ENCODE measurements at places on chromosomes 13 and 19.

DNA sequence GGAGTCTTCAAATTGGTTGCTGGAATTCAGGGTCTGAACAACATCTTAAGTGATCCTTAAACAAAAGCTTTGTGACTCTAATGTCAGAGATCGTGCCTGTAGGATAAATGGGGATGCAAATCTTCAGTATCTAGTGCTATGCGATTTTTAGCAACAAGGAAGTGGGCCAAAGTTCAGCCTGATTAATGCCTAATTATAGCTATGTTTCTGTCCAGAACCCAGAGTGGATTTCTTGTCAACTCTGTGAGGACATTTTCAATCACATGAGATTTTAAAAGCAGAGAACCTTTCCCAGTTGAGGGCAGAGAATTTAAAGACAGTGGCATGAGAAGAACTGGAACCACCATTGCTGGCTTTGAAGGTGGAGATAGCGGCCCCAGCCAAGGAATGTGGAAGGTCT, 84.3 kb upstream of the PCDH9 start:
- no peak for DNase-seq

DNA sequence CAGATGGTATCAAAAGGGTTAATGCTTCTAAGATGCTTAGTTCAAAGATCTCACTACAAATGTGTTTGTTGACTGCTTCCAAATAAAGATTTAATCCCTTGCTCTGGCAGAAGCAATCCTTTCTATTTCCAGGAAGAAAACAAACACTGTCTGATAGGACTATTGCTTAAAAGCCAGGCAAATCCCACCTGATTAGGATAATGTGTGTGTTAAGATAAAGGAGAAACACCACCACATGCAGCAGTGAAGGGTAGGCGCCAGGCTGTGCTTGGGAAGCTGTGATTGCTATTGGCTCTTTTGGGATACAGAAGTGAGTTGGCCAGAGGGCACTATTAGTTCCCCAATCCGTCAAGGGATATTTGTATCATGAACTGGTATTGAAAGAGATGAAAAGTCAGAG, 62.8 kb upstream of the LRCH1 start:
- DNase-seq = no peak

DNA sequence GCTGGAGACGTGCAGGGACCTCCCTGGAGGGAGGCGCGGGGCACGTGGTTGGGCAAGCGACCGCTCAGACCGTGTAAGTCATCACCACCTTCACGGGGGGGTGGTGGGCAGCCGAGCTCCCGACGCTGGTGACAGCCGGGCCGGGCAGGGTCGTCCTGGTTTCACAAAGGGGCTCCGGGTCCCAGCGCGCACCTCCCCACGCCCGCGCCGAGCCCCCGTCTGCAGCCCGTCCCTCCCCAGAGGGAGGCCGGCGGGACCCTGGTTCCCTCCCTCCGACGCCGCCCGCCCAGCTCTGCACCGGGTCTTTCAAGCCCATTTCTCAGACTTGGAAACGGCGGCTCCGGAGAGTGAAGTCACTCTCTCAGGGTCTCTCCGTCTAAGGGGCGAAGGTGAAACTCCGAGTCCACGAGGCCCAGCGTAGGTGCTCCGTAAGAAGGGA, 729 bp upstream of the ARID3A start:
- DNase-seq = peak; percentile 82

- DNase-seq = no peak
These were observed 200.2 kb downstream of the SPRY2 start for GRCh38 chr13:80140685-80141084.

DNA sequence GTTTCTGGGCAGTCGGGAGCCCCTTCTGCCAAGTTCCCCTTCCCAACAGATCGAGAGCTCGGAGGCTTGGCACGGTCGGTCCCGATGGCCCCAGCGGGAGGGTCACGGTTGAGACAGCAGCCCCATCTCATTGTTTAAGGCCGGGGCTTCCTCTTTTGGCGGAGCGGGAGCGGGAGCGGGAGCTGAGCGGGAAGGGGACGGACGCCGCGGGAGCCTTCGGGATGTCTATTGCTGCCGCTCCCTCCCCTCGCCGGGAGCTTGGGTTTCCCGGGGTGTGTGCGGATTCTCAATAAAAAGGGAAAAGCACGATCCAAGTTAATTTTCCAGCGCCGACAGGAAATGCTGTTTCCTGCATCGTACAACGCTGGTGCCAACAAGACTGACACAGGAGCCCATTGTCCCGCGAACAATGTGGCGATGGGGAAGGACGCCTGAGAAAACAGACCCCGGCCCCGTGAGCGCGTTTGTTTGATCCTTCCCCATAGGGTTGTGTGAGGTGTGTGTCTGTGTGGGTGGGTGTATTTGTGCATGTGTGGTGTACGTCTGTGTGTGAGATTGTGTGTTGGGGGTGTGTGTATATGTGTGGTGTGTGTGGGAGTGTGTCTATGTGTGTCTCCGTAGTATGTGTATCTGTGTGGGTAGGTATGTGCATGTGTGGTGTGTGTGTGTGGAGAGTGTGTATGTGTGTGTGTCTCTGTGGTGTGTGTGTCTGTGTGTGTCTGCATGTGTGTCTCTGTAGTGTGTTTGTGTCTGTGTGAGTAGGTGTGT, 36.3 kb upstream of the FLT1 start:
- DNase-seq = peak; percentile 17

DNA sequence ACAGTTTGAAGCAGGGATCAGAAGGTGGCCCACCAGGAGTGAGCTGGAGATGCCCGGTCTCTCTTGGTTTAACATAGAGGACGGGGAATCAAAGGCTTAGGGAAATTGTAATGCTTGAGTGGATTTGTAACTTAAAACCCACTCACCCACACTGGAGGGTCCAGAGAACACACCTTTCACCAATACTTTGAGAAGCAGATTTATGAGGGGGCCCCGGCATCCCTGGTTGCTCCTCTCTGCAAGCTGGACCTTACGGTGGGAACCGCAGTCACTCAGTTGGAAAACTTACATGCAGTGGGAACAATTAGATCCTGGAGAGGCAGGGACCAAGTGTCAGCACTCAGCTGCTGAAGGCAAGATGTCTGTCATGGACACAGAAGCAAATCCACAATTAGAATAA, 20.5 kb downstream of the PPP5C start:
- DNase-seq = no peak

GRCh38 chr13:21913010-21913409, 242.1 kb downstream of the FGF9 start:
- DNase-seq = peak; percentile 19

DNA sequence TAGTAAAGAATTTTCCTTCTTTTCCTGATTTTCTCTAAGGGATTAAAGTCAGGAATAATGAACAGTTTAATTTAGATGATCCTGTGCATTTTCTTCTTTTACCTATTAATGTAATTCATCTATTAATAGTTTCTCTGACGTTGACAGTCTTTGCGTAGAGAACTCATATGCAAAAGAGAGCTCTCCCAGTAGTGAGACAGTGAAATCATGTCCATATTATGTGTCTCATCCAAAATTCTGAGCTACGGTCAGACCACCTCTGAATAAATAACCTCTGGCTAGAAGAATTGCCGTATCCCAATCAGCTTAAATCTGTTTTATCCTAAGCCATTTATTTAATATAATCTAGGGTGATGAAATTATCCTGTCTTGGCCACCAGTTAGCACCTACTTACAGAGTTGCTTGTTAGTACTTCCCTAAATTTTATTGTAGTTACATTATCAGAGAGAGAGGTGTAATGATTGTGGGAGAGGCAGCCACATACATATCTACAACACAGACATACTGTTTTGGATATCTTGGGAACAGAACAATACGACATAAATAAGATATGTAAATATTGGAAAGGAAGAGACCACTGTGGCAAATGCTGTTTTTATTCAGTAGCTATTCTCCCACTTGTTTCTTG, 30.7 kb downstream of the PDS5B start:
- no peak for DNase-seq

- DNase-seq = no peak
These were observed 63.4 kb downstream of the SLC7A1 start for GRCh38 chr13:29532116-29532515.

DNA sequence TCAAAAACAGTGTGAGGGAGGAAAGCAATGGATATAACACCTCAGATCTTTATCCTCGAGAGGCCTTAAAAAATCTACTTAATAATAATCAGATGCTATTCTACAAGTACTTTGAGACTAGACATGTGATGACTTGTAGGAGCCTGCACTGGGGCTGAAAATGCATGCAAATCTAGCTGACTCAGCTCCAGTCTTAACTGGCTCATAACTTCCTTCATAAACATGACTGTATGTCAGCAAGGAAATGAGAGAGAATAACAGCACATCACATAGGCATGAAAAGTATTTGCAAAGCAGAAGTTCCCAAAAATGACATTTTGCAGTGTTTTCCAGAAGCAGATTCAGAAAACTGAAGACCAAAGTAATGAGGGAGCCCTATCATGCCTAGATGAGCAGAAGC, 38.1 kb downstream of the PSG5 start:
- DNase-seq = no peak

- peak; percentile 87 for DNase-seq
These were observed 43.3 kb downstream of the RFX2 start for GRCh38 chr19:6066661-6067646.

- peak; percentile 27 for DNase-seq
These were observed 859 bp downstream of the ZNF568 start for GRCh38 chr19:36916991-36917390.

DNA sequence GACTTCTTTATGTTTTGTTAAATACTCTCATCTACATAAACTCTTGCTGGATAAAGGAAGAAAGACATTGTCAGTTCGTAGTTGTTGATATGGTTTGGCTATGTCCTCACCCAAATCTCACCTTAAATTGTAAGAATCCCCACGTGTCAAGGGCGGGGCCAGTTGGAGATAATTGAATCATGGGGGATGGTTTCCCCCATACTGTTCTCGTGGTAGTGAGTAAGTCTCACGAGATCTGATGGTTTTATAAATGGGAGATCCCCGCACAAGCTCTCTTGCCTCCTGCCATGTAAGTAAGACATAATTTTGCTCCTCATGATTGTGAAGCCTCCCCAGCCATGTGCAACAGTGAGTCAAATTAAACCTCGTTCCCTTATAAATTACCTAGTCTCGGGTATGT, 3.6 kb downstream of the ADGRE1 start:
- DNase-seq = no peak

DNA sequence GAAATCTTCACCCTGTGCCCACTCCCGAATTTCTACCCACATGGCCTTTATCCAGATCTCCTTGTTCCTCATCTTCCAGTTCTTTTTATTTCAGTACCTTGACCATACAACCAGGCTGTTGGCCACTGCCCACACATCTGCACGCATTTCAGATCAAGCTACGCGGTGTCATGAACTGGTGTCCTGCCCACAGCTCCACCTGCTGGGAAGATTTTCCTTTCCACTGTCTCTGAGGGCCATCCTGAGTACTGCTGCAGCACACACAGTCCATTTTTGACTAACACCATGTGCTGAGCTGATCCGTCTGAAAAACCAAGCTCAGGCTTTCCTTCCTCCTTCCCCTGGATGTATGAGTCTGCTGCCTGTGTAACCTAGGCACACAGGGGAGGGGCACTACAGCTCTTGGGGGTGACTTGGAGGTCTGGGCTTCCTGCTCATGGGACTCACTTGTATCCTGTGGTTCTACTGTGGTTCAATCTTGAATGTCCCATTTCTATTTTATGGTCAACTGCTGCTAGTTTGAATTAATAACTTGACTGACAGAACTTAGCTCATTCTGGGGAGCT, 71.9 kb downstream of the WASF3 start:
- peak; percentile 64 for DNase-seq

DNA sequence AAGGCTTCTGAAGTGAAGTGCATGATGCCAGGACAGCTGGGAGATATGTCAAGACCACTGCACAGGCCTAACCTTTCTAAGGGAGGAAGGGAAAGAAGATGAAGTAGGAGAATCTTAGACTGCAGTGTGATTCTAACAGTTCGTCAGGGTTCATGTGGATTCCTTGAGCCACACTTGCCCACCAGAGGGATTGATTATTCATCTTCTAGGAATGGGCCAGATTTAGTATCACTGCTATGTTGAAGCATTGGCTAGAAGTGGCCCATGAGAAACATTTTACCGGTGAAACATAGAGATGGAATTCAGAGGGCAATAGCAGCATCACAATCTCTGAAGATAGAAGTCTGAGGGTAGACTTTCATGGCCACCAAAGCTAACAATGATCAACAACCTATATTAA, 550.8 kb upstream of the SLITRK1 start:
- no peak for DNase-seq

GRCh38 chr19:10640361-10640760, 13.8 kb upstream of the ILF3 start:
- no peak for DNase-seq

GRCh38 chr19:13164343-13165161, 14.3 kb downstream of the IER2 start:
- no peak for DNase-seq

- peak; percentile 44 for DNase-seq
These were observed 536 bp downstream of the UBA2 start for GRCh38 chr19:34428549-34429285.

GRCh38 chr19:2945575-2946184, 909 bp upstream of the ZNF77 start:
- no peak for DNase-seq

GRCh38 chr19:46043519-46043918, 2.7 kb upstream of the IGFL4 start:
- DNase-seq = no peak

GRCh38 chr13:25166306-25166705, 5.8 kb downstream of the AMER2 start:
- no peak for DNase-seq

DNA sequence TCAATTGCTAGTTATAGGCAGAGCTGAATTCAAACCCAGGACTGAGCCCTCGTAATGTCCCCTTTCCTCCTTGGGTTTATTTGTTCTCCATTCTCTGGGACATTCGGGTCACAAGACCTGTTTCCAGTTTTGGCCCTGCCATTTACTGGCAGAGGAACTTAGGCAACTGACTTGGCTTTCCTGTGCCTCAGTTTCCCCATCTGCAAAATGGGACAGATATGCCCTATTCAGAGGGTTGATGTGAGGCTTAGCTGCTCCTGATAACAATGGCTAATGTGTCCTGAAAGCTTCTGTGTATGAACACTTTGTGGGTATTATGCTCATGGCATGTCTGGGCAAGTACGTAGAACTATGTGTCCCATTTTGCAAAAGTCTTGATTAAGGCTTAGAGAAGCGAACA, 996 bp downstream of the ZNF524 start:
- no peak for DNase-seq

DNA sequence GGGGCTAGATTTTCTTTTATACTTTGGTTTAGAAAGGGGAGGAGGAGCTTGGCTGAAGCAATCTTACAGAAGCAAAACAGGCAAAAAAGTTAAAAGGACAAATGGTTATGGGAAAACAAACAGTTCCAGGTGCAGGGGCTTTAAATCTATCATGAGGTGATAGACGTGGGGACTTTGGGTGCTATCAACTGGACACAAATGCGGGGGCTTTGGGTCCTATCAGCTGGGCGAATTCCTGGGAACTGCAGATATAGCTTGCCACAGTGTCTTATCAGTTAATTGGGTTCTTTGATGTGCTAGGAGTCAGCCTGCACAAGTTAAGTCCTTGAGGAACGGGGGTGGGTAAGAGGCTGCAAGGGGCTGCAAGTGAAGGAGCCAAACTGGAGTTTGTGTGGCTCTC, 260.6 kb downstream of the TUBA3C start:
- DNase-seq = no peak
